ENCODE measurements at places on chromosomes 7 and 10. TPM values are rescaled to one million over a fixed set of nuclear protein-coding genes. Genes with fewer than 3 reads are reported as not detected.

The PGAM2 gene
- 0.39 TPM for total RNA-seq

The RELN gene
- total RNA-seq, result 2.4 TPM

The SLC26A4 gene
- 6.8 TPM for total RNA-seq

The CFAP58 gene
- total RNA-seq, result 0.06 TPM
